ENCODE measurements at places on chromosomes 1 and 21. TPM values are rescaled to one million over a fixed set of nuclear protein-coding genes. Genes with fewer than 3 reads are reported as not detected.

DNA sequence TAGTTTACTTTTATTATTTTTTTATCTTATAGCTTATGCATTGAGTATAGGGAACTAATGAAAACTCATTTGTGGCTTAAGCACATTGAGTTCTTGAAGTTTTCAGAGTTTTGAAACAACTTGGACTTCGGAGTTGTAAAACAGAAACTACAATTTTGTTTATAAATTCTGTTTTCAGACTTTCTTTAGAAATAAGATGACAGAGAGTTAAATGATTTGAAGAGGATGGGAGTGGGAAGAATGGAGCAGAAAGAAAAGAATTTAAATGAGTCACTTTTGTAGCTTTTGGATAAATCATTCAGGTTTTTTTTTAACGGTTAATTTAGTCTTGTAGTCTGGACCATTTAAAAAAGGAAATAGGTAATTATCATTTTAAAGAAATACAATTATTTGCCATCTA lies 32.3 kb downstream of the INKA2 start:
- no peak for DNase-seq

GRCh38 chr1:24414775-24415333 lies 748 bp upstream of the NIPAL3 start:
- DNase-seq, result no peak

DNA sequence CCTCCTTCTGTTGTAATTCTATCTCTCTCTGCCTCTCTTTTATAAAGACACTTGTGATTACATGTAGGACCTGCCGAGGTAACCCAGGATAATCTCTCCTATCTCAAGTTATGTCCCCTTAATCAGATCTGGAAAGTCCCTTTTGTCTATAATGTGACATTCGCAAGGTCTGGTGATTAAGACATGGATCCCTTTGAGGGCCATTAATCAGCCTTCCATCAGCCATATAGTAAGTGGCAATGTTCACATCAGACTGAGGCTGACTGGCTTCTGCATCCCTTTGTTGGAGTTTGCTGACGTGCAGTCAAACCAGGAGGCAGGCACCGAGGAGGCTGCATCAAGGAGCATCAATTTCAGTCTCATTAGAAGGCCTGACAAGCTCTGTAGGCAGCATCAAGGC lies 209.6 kb downstream of the BACH1 start:
- DNase-seq, result no peak

The FCRL6 gene
- total RNA-seq, result 0.82 TPM

- peak; percentile 36 for DNase-seq
These were observed 710 bp upstream of the PALMD start for GRCh38 chr1:99645203-99645602.

The SPATA17 gene
- total RNA-seq, result 1.2 TPM

The OR2L3 gene
- not detected for total RNA-seq

Measured in left ventricle myocardium superior (tissue), 1 donor.